ENCODE measurements at places on chromosomes 2 and 18.

DNA sequence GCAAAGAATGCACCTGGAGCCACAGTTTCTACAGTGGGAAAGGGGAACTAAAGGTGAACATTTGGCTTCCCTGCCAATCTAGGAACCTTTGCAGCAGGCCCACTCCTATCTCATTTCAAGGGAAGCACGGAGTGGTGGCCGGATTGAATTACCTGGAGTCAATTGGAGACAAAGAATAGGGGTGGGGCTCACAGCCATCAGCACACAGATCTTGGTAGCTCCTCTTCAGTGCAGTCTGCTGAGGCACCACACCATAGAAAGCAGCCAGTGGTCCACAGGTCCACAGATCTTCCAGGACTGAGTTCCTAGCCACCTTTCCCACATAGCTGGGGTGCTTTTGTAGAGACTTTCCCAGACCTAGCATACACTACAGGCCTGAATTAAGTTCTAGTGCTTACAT, 43.5 kb upstream of the NXPH2 start:
- DNase-seq, result no peak

DNA sequence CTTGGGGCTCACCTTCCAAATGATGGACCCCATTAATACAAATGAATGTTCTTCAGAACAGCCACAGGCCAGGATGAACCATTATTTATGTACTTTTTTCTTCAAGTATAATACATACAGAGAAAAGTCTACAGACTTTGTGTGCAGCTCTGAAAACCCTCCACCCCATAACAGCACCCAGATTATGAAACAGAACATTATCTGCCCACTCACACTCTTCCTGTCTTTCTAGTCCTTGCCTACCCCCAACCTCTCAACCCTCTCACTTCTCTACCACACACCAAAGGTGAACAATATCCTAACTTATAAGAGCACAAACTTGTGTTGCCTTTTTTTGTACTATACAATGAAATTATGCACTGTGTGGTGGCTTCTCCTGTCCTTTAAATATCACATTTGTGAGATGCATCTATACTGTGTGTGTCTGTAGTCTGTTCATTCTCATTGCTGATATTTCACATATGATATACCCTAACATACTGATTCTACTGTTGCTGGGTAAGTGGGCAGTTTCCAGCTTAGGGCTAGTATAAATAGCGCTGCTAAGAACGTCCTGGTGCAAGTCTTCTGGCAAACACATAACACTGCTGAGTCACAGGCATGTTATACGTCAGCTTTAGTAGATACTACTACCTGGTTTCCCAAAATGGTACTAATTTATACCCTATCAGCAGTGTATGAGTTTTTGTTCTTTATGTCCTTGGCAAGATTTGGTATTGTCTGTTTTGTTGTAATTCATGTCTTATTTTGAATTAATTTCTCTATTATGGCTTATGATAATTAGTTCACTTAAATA, 1.0 kb upstream of the NPHP1 start:
- no peak for DNase-seq

DNA sequence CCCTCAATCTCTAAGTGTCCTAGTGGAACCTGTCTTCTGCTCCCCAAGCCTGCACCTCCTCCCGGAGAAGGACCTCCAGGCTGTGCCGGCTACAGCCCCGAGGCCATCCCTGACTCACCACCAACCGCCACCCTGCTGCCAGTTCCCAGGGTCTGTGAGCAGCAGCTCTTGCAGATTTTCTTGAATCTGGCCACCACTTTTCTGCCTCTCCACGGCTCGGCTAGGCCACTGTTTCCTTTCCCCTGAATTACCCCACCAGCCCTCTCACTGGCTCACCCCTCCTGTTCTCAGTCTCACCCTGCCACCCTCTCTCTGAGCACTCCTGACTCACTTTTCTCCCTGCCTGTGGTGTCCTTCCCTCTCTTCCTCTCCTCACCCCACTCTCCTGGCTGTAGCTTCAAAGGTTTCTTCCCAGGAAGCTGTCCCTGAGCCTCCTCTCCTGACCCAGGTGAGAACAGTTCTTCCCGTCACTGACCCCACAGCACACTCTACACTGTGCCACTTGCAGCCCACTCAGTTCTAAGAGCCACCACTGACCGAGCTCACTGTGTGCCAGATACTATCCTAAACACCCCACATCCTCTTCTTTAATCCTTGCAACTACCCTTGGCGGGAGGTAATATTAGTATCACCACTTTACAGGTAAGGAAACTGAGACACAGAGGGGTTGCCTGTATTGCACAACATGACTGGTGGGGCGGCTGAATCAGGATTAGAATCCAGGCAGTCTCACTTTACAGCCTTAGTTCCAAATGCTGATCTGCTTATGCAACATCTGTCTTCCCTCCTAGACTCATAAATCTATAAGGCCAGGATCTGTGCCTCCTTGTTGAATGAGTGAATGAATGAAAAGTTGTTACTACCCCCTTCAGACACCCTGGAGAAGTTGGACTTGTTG, 111.6 kb downstream of the SMAD7 start:
- no peak for DNase-seq

DNA sequence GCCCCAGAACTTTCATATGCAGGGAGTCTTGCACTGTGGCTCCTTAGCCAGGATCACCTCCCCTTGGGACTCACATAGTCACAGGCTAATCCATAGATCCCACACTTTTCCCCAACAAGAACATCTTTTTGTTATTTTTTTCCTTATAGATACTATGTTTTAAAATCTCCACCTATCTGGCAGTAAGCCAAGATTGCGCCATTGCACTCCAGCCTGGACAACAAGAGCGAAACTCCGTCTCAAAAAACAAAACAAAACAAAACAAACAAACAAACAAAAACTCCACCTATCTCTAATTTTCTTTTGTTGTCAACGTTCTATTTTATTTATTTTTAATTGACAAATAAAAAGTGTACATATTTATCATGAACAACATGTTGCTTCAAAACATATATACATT, 141.7 kb downstream of the PDE11A start:
- DNase-seq, result no peak

GRCh38 chr18:76483780-76484179, 11.3 kb downstream of the ZNF516 start:
- no peak for DNase-seq

GRCh38 chr2:50546790-50547189, 485.1 kb downstream of the NRXN1 start:
- no peak for DNase-seq

DNA sequence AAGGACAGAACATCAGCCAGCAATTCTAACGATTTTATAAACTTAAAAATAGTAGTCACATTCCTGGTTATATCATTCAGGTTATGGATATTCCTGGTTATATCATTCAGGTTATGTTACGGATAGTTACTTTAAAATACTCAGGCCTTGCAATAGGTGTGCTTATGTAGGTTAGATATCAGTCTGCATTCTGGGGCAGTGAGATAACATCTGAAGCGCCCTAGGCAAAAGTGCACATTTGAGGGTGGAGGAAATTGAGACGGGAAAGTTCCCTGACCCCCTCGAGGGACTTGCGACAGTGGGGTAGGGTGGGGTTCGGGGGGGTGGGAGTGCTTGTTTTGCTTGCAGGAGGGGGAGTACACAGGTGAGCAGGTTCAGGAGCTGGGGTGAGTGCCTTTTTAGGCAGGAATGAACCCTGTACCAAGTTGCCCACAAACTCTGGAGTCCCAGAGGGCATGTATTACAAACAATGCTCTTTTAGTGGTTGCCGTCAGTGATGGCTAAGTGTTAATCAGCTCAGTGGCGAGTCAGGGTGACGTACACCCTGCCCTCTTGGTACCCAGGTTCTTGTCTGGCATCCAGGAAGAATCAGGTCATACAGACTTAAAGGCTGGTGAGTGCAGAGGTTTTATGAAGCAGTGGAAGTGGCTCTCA, 31.8 kb downstream of the CREG2 start:
- DNase-seq, result no peak
